Activated naive CD8-positive, alpha-beta T cell treated with anti-CD3 and anti-CD28 coated beads, Interleukin-2, amount 10 ng/mL, durations not matched to agents 7 days and 5 days (primary cell): ENCODE measurements at places on chromosomes 2 and 18. TPM values are rescaled to one million over a fixed set of nuclear protein-coding genes. Genes with fewer than 3 reads are reported as not detected.

DNA sequence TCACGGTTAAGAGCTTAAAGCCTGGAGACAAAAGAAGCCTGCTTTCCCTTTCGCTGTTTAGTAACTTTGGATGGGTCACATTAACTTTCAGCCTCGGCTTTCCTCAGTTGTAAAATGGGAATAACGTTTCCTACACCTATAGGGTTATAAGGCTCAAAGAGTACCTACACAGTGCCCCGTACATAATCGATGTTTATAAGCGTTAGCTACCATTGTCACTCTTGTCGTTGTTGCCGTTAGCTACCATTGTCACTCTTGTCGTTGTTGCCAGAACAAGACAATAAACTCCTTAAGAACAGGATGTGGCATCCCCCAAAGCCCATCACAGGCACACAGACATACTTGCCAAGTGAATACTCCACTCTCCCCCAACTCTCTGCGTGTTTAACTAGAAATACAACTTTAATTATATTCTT is 901 bp upstream of the MFSD6 start:
- no peak overlapping the region for H3K4me3 ChIP-seq
- no peak overlapping the region for H3K27ac ChIP-seq
- DNase-seq = no peak
- H3K4me1 ChIP-seq = peaks cover 29% of the 10 kb centered on the region
- H3K27me3 ChIP-seq = no peaks in the 10 kb centered on the region

DNA sequence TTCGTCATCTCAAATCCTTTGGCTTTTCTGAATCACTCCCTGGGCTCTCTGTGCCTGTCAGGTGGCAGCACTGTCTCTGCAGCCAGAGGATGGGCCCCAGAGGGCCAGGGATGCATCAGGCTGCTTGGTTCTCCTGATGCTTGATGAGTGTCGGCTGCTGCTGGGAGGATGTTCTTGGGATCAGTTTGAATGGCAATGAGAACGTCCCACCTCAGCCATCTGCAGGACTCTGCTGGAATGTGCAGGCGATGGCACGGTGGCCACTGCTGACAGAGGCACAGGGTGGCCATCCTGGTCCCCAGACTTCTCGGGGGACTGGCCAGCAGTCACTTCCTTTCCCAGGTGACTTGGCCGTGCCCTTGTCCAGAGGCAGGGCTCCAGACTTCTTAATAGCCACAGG is 146.0 kb downstream of the FAM210A start:
- H3K4me3 ChIP-seq = peak overlapping the region; percentile 77
- H3K27me3 ChIP-seq = no peaks in the 10 kb centered on the region
- peaks cover 65% of the 10 kb centered on the region for H3K4me1 ChIP-seq
- peaks cover 20% of the 10 kb centered on the region for H3K36me3 ChIP-seq
- peak overlapping the region; percentile 94 for H3K27ac ChIP-seq

DNA sequence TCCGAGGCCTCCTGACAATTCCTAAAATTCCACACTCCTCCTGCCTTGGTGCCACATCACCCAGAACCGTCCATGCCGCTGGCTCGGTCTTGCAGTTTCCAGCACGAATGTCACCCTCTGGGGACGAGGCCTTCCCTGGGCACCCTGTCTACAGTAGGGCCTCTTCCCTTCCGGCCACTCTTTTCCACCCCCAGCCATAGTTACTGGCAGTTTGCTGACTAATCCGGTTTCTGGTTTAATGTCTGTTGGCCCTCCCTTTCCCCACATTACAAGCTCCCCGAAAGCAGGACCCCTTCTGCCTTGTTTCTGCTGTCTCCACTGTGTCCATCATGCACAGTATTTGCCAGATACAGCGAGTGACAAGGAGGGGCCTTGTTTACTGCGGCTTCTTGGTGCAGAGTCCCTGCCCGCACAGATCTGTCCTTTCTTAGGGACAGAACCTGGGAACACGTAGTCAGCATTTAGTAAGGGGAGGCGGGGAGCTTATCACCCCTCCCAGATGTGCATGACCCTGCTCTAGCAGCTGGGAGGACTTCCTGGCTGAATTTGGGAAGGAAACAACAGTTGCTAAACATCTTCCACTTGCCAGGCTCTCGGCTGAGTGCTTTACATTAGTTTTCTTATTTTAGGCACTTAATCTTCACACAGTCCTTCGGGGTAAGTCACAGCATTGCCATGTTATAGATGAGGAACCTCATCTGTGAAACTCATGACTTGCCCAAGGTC is 23.6 kb upstream of the CATIP start:
- H3K4me1 ChIP-seq = peaks cover 3% of the 10 kb centered on the region
- H3K27ac ChIP-seq = no peak overlapping the region
- no peak for DNase-seq
- no peaks in the 10 kb centered on the region for H3K27me3 ChIP-seq

- H3K27me3 ChIP-seq = no peaks in the 10 kb centered on the region
- H3K27ac ChIP-seq = no peak overlapping the region
- H3K4me1 ChIP-seq = no peaks in the 10 kb centered on the region
- DNase-seq = no peak
- H3K4me3 ChIP-seq = no peak overlapping the region
These were observed 256.0 kb upstream of the HNMT start for GRCh38 chr2:137708311-137708710.

- DNase-seq = no peak
- H3K27ac ChIP-seq = no peak overlapping the region
- no peaks in the 10 kb centered on the region for H3K27me3 ChIP-seq
- H3K36me3 ChIP-seq = no peaks in the 10 kb centered on the region
These were observed 339.0 kb upstream of the LRRTM1 start for GRCh38 chr2:80643598-80643997.

DNA sequence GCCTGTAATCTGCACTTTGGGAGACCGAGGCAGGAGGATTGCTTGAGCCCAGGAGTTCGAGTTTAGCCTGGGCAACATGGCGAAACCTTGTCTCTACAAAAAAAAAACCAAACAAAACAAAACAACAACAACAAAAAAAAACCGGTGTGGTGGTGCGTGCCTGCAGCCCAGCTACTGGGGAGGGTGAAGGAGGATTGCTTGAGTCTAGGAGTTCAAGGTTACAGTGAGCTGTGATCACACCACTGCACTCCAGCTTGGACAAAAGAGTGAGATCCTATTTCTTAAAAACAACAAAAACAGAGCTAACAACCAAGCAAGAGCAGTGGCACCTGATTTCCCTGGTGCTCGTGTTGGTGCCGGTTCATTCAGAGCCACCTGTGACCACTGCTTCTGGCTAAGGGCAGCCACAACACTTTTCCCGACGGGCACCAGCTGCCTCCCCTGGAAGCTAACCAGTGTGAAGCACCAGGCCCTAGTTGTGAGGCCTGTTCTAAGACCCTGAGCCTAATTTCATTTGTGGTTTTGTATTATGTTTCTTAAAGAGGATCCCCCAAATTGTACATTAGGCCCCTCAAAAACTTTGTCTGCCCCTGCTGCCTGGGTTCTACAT is 1.3 kb downstream of the AOX1 start:
- no peak overlapping the region for H3K27ac ChIP-seq
- H3K36me3 ChIP-seq = peaks cover 23% of the 10 kb centered on the region
- H3K27me3 ChIP-seq = peaks cover 12% of the 10 kb centered on the region
- peaks cover 7% of the 10 kb centered on the region for H3K4me1 ChIP-seq

DNA sequence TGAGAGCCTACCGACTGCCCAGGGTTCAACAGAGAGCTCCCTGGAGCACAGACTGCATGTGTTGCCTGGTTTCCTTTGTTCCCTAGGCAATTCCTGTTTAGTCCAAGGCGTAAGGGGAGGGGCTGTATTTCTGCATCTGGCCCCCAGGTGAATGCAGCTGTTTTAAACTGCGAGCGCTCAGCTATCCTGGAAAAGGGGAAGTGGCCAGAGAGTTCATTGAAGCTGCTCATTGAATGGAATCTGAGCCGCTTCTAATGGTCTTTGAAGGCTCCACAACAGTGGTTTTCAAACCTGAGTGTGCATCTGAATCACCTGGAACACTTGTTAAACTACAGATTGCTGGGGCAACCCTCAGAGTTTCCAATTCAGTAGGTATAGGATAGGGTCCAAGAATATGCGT is 18.1 kb downstream of the MAPK4 start:
- no peak overlapping the region for H3K4me3 ChIP-seq
- H3K27me3 ChIP-seq = peaks cover 13% of the 10 kb centered on the region
- no peaks in the 10 kb centered on the region for H3K4me1 ChIP-seq
- no peak for DNase-seq

- no peaks in the 10 kb centered on the region for H3K27me3 ChIP-seq
- H3K4me1 ChIP-seq = peaks cover 3% of the 10 kb centered on the region
- no peak overlapping the region for H3K27ac ChIP-seq
- DNase-seq = no peak
These were observed 141.5 kb downstream of the SPHKAP start for GRCh38 chr2:228039752-228040534.

- H3K27ac ChIP-seq = no peak overlapping the region
- no peaks in the 10 kb centered on the region for H3K4me1 ChIP-seq
- no peak for DNase-seq
- H3K27me3 ChIP-seq = no peaks in the 10 kb centered on the region
These were observed 75.7 kb upstream of the ATIC start for GRCh38 chr2:215236131-215236530.

GRCh38 chr18:48800466-48800865 is 150.3 kb downstream of the SMAD7 start:
- H3K36me3 ChIP-seq = peaks cover 2% of the 10 kb centered on the region
- peaks cover under 1% of the 10 kb centered on the region for H3K27me3 ChIP-seq
- peak; percentile 9 for DNase-seq
- no peak overlapping the region for H3K27ac ChIP-seq

- H3K4me1 ChIP-seq = no peaks in the 10 kb centered on the region
- no peak overlapping the region for H3K27ac ChIP-seq
- peaks cover 27% of the 10 kb centered on the region for H3K27me3 ChIP-seq
- no peaks in the 10 kb centered on the region for H3K36me3 ChIP-seq
- no peak overlapping the region for H3K4me3 ChIP-seq
- DNase-seq = no peak
These were observed 3.7 kb downstream of the SERPINB5 start for GRCh38 chr18:63480476-63480875.

DNA sequence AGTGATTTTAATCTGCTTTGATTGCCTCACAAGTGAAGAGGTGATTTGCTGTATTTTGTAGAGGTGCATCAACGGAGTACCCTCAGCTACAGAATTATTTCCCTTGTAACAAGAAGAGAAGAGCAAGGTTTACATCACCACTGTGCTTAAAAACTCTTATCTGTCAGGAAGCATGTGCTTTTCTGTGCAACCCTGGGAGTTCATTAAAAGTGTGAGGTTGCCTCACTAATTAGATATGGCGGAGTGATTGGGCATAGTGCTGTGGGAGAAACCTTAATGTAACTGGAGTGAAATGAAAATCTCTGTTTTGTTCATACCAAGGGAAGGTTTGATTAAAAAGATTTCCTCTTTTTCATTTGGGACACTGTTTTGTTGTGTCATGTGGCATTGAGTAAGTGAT is 544.7 kb downstream of the PARD3B start:
- peaks cover 7% of the 10 kb centered on the region for H3K4me1 ChIP-seq
- peaks cover 16% of the 10 kb centered on the region for H3K36me3 ChIP-seq
- H3K27ac ChIP-seq = no peak overlapping the region
- DNase-seq = no peak
- H3K27me3 ChIP-seq = no peaks in the 10 kb centered on the region

- H3K27me3 ChIP-seq = peaks cover 8% of the 10 kb centered on the region
- no peaks in the 10 kb centered on the region for H3K4me1 ChIP-seq
- H3K4me3 ChIP-seq = no peak overlapping the region
These were observed 94.0 kb downstream of the AQP4 start for GRCh38 chr18:26771524-26771923.

- H3K4me1 ChIP-seq = no peaks in the 10 kb centered on the region
- no peak overlapping the region for H3K27ac ChIP-seq
- H3K27me3 ChIP-seq = no peaks in the 10 kb centered on the region
- H3K4me3 ChIP-seq = no peak overlapping the region
- DNase-seq = no peak
These were observed 12.2 kb downstream of the KCNJ3 start for GRCh38 chr2:154710685-154711084.

DNA sequence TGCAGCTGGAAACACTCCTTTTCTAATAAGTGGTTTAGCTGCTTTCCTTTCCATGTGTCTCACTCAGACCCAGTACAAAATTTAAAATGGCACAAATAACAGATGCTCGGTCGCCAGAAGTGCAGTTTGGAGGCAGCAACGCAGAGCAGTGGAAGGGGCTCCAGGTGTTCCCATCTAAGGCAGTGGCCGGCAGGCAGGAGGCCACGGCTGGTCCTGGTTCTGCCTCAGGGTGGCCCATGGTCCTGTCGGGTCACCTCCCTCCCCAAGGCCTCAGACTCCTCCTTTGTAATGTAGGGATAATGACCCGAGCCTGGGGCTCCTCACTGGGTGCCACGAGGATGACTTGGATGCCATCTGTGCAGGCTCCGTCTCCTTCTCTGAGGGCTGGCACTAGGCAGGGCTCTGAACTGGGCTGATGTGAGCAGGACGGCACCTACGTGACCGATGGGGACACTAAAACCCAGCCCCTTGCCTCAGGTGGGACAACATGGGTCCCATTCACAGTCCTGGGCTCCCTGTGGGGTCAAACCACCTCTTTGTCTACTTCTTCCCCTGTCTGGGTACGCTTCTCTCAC is 80.9 kb upstream of the SLC66A3 start:
- H3K27me3 ChIP-seq = peaks cover 18% of the 10 kb centered on the region
- DNase-seq = no peak
- no peak overlapping the region for H3K27ac ChIP-seq
- no peak overlapping the region for H3K4me3 ChIP-seq

DNA sequence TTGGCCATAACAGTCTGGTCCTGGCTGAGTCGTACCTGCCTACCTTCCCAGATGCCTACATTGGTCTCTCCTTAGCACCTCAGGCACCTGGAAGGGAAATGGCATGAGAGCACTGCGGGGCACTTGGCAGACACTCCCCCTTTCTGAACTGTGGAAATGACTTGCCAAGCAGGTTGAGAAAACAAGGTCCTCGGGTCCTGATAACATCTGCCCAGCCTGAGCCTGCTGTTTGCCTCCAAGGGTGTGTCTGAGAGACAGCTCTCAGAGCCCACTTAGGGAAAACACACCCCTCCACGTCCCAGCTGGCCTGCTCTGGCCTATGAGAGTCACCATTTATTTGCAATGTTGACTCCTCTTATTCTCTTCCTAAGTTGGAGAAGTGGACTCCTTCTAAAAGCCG is 10.5 kb downstream of the FAM110C start:
- no peak for DNase-seq
- peaks cover 2% of the 10 kb centered on the region for H3K36me3 ChIP-seq
- no peak overlapping the region for H3K27ac ChIP-seq
- H3K4me3 ChIP-seq = no peak overlapping the region

Gene ADD2
- 25.7 TPM for total RNA-seq

Gene LIMS4
- total RNA-seq = 1.1 TPM

Gene CCDC102B
- 4.7 TPM for total RNA-seq

Gene REEP1
- 0.11 TPM for total RNA-seq

Gene RABL2A
- total RNA-seq = 27.4 TPM

Gene SERPINB4
- total RNA-seq = not detected

Gene SCN9A
- not detected for total RNA-seq

Gene SOCS6
- total RNA-seq = 1.8 TPM

Gene AMER3
- not detected for total RNA-seq

Gene SPOPL
- total RNA-seq = 17.1 TPM

Gene COMMD1
- 23.9 TPM for total RNA-seq
